Kidney tubule cell (primary cell): ENCODE measurements at places on chromosomes 12 and 14.

DNA sequence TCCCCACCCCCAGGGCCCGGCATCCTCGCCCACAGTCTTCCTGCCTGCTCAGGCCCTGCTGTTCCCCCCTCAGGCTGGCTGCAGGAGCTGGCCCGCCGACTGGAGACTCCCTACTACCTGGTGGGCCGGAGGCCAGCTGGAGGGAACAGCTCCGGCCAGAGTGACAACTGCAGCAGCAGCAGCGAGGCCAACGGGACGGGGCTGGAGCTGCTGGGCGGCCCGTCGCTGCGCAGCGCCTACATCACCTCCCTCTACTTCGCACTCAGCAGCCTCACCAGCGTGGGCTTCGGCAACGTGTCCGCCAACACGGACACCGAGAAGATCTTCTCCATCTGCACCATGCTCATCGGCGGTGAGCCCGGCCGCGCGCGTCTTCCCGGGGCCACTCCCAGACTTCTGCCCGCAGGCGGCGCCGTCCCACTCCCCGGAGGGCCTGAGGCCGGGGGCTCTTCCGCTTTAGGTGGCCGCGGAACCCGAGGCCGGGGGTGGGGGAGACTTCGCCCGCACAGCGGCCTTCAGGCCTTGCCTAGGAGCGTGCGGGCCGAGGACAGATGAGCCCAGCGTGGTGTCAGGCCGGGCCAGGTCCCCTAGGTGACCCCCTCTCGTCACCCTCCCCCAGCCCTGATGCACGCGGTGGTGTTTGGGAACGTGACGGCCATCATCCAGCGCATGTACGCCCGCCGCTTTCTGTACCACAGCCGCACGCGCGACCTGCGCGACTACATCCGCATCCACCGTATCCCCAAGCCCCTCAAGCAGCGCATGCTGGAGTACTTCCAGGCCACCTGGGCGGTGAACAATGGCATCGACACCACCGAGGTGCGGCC is 10.2 kb downstream of the KCNH3 start:
- no peak for DNase-seq

DNA sequence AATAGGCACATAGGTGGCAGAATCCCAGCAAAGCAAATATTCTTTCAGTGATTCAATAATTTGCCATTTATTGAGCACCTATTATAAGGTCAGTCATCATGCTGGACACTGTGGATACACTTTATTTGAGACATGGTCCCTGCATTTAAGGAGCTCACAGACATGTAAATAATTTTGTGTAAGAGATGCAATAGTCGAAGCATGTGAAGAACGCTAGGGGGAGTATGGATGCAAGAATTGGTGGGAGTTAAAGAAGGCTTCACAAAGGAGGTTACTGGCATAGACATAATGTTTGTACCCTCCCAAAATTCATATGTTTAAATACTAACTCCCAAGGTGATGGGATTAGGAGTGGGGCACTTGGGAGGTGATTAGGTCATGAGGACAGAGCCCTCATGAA is 260.6 kb upstream of the GARIN6 start:
- peak; percentile 50 for DNase-seq

DNA sequence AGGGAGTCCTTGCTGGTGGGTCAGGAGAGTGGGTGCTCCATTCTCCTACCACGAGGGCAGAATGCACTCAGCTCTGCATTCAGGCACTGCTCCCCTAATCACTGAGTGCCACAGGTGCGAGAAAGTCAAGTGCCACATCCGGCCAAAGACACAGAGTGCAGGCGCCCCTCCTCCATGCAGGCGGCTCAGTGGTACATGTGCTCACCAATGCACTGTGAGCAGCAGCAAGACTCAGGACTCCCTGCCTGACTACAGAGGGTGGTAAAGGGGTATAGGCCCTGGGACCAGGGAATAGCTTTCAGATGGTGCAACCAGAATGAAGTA is 32.9 kb downstream of the ZFYVE21 start:
- no peak for DNase-seq

DNA sequence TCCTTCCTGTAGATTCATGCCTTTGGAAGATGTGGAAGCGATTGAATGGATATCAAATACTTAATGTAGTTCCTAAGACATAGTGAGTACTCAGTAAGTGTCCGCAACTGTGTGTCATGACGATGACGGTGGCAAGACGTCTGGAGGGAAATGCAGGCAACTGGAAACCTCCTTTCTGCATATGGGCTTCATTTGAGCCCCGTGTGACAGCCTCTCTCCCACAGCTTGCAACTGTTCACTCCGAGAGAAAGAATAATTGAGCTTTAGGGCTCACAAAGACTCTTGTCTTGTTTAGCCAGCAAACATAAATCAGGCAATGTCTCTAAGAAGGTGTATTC is 6.9 kb downstream of the CFAP251 start:
- DNase-seq, result peak; percentile 19

DNA sequence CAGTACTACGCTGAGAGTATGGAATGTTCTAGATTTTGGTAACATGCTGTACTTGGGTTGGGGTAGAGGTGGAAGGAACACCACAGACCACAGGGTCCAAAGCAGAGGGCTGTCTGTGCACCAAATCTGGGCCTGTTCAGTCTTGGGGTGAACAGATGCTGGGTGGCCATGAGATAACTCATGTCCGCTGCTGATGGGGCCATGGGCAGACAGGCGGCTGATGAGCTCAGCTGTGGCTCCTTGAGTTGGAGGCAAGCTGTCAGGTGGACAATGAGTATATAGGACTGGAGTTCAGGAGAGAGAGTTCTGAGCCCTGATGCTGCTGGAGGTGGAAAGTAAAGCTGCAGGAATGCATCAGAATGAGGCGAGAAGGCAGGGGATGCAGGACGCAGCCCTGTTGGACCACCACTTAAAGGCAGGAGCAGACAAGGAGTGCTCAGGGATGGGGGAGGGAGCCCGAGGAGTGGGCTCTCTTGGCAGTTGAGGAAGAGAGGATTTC is 6.2 kb downstream of the SMIM41 start:
- DNase-seq, result no peak

- DNase-seq, result no peak
These were observed 36.6 kb downstream of the CCNK start for GRCh38 chr14:99517643-99518381.

DNA sequence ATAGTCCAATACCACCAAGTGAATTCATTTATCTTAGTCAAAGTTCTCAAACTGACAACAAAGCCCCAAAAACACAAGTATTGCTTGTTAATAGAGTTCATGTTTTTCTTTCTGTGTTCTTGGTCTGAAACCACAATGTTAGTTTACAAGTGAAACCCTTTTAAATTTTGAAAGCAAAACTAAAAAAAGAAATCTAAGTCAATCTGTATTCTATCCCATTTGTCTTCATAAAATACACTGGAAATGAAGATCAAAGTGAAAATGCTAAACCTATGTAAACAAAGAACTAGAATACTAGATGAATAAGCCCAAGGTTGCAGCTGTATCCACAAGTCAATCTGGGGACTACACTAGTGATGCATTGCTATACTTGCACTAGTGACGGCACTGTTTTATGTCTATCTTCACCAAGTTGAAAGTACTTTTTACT is 10.4 kb downstream of the MAP4K5 start:
- no peak for DNase-seq

GRCh38 chr12:52146089-52146821 is 45.6 kb downstream of the KRT80 start:
- no peak for DNase-seq

GRCh38 chr12:57395121-57395520 is 35.7 kb downstream of the R3HDM2 start:
- no peak for DNase-seq

GRCh38 chr12:14873440-14874185 is 12.0 kb downstream of the MGP start:
- no peak for DNase-seq

GRCh38 chr14:103347091-103347815 is 13.2 kb downstream of the EIF5 start:
- no peak for DNase-seq

GRCh38 chr14:33679461-33680225 is 271.2 kb downstream of the EGLN3 start:
- peak; percentile 87 for DNase-seq

- DNase-seq, result no peak
These were observed 4.2 kb upstream of the AAAS start for GRCh38 chr12:53325511-53326061.

GRCh38 chr12:93683410-93683809 is 6.2 kb downstream of the CRADD start:
- no peak for DNase-seq

DNA sequence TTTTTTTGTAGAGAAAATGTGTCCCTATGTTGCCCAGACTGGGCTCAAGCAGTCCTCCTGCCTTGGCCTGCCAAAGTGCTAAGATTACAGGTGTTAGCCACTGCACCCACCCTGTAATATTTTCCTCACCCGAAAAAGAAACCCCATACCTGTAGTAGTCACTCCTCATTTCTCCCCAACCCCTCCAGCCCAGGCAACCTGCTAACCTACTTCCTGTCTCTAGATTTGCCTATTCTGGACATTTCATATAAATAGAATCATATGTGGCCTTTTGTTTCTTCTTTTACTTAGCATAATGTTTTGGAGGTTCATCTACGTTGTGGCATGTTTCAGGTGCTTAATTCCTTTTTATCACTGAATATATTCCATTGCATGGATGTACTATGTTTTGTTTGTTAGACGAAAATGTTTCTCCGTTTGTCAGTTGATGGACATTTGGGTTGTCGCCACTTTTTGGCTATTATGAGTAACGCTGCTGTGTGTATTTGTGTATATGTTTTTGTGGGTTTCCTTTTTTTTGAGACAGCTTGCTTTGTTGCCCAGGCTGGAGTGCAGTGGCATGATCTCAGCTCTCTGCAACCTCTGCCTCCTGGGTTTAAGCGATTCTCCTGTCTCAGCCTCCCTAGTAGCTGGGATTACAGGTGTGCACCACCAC is 6.2 kb downstream of the ANKRD13A start:
- no peak for DNase-seq

DNA sequence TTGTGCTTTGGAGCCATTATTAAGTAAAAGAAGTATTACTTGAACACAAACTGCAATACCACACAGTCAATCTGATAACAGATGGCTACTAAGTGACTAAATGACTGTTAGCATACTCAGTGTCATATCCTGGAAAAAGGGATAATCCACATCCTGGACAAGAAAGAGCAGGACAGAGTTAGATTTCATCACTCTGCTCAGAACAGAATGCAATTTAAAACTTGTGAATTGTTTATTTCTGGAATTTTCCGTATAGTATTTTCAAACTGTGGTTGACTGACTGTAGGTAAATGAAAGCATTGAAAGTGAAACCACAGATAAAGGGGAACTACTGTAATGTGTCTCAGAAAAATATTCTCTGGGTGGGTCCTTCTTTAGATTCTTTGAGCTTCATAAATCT is 458.8 kb downstream of the TMEM117 start:
- no peak for DNase-seq

GRCh38 chr12:122064025-122064777 is 14.4 kb upstream of the MLXIP start:
- DNase-seq, result peak; percentile 96

DNA sequence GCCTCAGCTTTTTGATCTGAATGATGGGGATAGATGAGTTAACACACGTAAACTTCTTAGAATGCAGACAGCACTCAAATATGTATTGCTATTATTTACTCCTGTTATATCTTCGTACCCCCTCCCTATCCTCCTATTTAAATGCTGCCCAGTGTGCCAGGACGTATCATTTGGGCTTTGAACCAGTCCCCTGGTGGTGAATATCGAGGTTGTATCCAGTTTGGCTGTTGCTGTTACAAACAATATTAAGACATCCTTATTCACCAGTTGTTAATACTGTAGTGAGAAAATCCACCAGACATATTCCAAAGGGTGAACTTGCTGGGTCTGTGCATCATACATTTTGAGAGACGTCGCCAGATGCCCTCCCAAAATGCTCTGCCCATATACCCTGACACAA is 51.5 kb upstream of the FOXN3 start:
- no peak for DNase-seq

DNA sequence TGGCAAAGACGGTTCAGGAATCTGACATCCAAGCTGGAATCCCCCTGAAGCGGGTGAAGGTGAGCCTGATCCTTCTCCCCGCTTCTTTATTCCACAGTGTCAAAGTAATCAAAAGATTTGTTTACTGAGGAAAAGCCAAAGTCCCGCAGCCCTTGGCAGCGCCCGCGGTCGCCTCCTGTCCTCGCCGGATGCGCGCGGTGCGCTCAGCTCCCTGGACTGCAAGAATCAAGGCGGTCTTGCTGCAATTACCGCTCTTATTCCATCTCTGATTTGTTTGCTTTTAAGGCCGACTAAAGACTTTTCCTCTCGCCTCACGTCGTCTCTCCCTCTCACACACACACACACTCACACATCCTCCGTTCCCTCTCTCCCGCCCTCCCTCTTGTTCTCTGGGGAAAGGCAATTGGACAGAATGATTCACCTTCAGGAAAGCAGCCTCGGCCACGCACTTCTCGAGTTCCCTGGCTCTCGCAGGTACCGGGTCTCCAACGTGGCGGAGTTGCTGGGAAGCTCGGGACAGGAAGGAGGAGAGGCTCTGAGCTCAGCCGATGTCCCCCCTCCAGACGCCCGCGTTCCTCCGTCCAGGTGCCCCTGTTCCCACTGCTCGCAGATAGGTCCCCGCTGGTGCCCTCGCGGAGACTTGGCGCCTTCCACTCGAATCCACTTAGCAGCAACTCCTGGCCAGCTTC is 68.6 kb upstream of the USP15 start:
- peak; percentile 61 for DNase-seq

DNA sequence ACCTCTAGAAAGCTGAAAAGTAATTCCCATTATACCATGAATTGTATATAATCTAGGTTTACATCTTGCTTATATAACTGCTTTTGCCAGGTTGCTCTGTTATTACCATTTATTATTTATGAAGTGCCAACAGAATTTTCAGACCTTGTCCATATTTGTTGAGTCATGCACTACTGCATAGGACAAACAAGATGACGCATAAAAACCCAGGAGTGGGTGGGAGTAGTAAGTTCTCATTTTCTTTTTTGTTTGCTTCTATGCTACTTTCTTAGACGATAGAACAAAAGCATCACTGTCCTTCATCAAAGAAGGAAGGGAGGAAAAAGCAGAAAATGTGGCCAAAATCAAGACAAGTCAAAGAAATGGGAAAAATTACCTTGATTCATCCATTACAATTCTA is 119.0 kb upstream of the RASSF8 start:
- DNase-seq, result no peak

- no peak for DNase-seq
These were observed 37.6 kb downstream of the SYNE3 start for GRCh38 chr14:95478818-95479217.

DNA sequence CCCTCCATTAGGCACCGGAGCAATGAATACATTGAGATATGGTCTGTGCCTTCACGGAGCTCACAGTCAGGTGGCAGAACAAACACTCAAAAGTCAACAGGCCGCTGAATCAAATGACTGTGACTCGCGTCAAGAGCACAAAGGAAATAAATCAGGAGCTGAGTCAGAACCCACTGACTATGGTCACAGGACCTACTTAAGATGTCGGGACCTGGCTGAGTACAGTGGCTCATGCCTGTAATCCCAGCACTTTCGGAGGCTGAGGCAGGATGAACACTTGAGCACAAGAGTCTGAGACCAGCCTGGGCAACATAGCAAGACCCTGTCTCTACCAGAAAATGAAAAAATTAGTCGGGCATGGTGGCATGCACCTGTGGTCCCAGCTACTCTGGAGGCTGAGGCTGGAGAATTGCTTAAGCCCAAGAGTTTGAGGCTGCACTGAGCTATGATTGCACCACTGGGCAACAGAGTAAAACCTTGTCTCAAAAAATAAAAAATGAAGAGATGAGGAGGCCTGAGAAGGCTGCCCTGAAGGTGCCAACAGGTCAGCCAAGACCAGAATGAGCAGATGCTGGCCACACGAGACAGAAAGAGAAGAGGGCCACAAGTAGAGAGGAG is 19.9 kb downstream of the TMEM233 start:
- peak; percentile 89 for DNase-seq

GRCh38 chr14:62123961-62124360 is 361.7 kb downstream of the SNAPC1 start:
- DNase-seq, result no peak

GRCh38 chr12:5384015-5384414 is 47.9 kb upstream of the NTF3 start:
- no peak for DNase-seq
